ENCODE measurements at places on chromosomes 12 and 14. TPM values are rescaled to one million over a fixed set of nuclear protein-coding genes. Genes with fewer than 3 reads are reported as not detected.

DNA sequence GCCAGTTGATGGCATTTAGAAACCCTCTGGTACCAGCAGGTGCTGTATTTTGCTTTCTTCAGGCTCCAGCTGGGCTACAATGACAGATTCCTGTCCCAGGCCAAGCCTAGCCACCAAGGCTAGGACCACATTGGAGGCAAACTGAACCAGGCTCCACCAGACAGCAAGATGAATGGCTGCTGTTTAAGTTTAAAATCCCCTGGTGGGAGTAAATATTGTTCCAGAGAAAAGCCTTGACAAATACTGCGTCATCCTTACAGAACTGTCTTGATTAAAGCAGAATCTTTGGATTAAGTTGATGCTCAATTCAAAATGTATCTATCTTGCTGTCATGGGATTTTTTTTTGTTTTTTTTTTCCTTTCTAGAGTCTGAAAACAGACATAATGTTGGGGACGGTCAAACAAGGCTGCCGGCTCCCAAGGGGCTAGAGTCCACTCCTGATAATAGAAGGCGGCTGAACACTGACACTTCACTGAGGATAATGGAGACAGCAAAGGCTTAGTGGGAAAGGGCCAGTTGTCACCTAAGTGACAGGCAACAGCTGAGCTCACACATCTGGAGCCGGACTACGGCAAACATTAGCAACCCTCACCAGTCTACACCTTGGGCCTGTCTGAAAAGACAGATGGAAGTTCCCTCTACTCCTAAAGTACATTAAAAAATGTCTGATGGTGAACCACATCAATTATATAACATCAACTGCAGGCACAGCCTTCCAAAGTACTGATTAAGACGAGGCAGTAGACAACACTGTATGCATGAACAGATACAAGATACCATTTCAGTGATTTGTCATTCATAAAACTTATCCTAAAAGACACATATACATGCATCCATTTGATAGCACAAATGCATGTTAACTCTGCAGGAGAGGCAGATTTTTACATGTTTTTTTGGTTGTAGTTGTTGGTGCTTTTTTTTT is 1.7 kb downstream of the PRICKLE1 start:
- DNase-seq, result no peak

- DNase-seq, result no peak
Observed at GRCh38 chr12:32450768-32451167, 51.4 kb downstream of the FGD4 start.

DNA sequence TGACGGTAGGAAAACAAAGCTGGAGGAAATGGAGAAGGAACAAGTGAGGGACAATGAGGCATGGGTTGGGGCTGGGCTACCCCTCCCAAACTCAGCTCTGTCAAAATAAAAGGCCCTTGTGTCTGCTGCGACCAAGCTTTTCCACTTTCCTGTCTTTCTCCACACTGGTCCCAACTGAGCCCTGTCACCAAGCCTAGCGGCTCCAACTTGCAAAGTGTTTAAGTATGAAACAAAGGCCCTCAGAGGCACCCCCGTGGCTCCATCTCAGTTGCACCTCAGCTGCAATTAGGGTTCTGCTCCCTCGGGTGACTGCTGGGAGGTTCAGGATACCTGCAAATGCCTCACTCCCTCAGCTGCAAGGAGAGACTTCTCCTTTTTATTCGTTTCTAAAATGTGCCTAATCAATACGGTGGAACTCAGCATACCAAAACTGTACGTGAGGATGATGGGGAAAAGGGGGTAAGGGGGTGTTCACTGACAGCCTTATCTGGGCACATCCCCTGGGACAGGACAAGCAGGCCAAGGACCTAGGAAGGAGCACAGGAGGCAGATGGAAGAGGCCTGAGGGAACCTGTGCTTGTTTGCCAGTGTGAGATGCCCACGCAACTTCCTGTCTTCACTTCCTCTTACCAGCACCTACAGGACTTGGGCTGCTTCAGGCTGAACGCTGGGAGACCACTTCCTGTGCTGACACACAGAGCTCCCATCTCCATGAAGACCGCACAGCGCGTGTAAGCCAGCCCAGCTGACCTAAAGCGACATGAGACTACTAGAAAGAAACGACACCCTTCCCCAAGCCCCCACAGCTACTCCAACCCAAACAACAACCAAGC is 8.9 kb downstream of the VAMP1 start:
- no peak for DNase-seq

DNA sequence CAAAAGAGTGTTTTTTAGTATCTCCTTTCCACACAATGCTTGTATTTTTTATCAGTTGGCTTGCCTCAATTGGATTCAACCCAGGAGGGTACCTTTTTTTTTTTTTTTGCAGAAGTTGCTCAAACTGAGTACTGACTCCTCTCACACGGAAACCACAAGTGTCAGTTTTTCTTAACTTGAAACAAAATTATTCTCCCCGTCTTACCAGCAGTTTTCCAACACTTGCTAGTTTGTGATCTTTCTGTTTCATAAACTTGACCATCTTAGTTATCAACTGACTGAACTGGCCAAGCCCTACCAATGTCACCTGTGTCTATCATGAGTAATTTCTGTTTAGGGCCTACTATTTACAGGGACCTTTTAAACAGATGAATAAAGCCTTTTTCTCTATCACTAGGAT is 34.1 kb upstream of the ITPR2 start:
- DNase-seq, result no peak

DNA sequence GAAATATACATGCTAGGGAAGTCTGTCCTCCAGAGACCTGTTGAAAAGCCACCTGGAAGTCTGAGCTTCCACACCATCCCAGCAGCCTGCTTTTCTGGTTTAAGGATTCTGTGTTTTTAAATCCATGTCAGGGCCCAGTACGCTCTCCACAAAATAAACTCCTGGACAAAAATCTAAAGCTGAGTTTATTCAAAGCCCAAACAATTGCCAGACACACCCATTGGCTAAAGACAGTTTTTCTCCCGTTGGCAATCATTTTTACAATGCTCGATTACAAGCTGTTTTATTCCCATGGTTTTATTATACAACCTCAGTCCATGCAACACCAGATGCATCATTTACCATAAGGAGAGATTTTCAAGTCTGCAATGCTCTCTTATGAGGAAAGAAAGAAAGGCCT is 94.5 kb downstream of the MYRFL start:
- DNase-seq, result no peak

DNA sequence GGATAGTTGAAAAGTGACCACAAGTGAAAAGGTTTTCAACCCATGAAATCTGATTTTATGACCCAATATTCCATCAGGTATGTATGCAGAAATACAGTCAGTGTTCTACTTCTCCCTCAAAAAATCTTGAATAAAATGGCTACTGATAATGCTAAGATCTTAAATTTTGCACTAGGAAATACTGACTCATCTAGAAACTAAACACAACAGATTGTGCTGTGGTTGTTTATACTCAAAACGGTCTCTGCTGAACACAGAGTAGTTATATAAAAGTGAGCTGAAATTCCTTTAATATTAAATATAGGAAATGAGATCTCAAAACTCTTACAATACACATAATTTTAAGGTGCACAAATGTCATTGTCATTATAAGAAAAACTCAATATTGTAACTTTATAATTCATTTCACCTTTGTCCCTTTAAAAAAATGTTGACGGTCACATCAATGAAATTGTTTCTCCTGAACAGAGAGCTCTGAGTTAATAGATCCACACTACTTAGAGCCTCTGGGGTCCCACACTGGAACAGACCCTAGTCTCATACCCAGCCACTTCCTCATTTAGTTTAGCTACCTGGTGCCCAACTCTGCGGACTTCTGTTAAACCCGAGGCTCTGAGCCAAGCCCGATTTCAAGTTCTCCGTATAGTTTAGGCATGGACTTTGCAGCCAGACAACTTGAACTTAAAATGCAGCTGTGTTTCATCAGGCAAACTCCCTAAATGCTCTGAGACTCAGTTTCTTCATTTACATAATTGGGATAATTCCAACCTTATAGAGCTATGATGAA is 9.3 kb downstream of the COCH start:
- DNase-seq, result no peak

DNA sequence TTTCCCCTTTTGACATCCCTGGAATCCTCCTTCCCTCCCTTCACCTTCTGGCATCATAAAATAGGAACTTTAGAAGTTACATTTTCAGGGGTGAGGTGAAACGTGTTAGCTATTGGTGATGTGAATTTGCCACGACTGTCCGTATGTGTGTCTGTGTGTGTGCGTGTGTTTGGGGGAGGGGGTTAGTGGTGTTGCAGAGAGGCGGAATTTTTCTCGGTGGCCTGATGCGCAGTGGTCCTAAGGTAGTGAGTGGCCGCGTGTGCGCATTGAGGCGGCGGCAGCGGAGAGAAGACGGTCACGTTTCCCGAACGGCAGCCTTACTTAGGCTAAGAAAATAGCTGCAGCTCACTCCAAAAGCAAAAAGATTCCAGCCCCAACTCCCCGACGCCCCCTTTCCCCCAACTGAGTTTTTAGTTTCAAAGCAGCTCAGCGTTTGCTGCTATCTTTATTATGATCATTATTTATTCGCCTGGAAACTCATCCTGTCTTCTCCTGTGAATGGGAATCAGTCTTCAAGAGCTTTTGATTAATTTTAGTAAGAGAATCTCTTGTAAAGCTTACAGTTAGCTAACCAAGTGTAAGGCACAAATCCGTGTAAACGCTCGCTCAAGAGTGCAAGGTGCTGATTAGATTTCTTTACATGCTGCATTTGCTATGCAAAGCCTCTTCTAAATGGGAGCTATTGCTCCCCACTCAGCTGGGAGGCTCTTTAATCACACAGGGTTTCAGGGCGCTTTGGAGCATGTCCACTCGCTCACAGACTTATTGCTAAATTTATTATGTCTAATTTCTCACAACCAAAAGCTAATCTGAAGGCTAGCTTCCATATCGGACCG is 4.7 kb downstream of the FLRT2 start:
- DNase-seq, result no peak

- DNase-seq, result no peak
Observed at GRCh38 chr12:6450869-6451347, 934 bp upstream of the TAPBPL start.

- no peak for DNase-seq
Observed at GRCh38 chr12:108063192-108063591, 65.9 kb upstream of the WSCD2 start.

GRCh38 chr12:96036765-96037455 is 1.5 kb upstream of the LTA4H start:
- DNase-seq, result no peak

GRCh38 chr14:80403036-80403435 is 191.7 kb upstream of the DIO2 start:
- DNase-seq, result no peak

DNA sequence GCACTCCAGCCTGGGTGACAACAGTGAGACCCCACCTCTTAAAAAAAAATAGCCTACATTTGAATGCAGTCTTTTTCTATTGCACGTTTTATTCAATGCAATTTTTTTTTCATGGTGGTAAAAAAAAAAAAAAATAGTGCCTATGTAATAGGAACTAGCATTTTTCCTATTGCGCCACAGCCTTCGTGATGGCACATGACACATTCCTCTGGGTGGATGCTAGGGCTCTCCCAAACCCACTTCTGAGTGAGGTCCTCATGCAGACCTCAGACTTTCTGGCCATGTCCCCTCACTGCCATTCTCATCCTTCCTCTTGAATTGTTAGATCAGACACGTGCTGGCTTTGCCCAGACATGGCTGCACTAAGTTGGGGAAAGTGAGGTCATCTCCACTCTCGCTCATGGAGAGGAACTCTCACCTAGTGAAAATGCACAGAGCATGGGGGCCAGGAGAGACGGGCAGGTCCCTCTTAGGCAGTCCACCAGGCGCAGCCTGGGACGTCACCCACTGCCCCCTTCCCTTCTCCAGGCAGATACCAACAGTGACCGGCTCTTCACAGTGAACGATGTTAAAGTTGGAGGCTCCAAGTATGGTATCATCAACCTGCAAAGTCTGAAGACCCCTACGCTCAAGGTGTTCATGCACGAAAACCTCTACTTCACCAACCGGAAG is 19.2 kb downstream of the DCAF4 start:
- DNase-seq, result no peak

DNA sequence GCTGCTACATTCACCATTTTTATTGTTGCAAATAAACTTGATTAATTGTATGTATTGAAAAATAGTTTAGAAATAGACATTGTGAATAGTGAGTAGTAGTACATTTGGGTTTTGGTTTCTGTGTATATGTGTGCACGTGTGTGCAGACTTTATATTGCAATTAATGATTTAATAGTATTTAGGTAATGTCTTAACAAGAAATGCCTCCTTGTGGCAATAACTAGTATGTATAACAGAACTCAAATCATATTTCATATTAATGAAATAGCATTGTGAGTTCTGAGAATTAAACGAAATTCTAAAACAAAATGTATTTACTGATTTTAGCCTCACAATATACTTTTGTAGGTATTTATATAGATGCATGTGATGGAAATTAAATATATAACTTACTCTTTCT is 100.1 kb downstream of the SCAF11 start:
- no peak for DNase-seq

DNA sequence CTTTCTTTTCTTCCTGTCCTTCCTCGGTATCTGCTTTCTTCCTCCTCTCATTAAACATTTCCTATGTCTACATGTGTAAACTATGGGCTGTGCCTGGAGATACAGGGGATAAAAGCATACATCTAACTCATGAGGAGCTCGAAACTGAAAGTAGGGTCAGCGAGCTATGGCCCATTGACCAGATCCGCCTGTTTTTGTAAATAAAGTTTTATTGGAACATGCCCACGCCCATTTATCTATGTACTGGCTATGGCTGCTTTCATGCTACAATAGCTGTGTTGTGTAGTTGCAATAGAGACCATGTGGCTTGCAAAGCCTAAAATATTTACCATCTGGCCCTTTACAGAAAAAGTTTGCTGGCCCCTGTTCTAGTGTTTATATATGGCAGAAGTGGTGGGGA is 500.8 kb upstream of the GARIN6 start:
- no peak for DNase-seq

SERPINA10 gene
- not detected for total RNA-seq

FRS2 gene
- total RNA-seq, result 34.5 TPM

ACOT6 gene
- total RNA-seq, result not detected

SRRM4 gene
- not detected for total RNA-seq

CNTN1 gene
- not detected for total RNA-seq
